Activated T-cell treated with anti-CD3 and anti-CD28 coated beads, Interleukin-2, amount 50 U/mL, for 72 hours (primary cell): ENCODE measurements at places on chromosomes 3 and 15.
A peak's percentile ranks its signal among the peaks of the same experiment; 100 is the strongest.

- no peak for DNase-seq
Measured at GRCh38 chr15:72197041-72197459, 537 bp downstream of the GRAMD2A start.

- no peak for DNase-seq
Measured at GRCh38 chr15:79179108-79179561, 88.6 kb upstream of the RASGRF1 start.

GRCh38 chr15:80152896-80153876, at the start of gene FAH:
Gene FAH, plus strand, starts transcription at chr15:80152999. Its CDS starts 56 bp downstream, at chr15:80153055.
- peak; percentile 61 for DNase-seq

- no peak for DNase-seq
Measured at GRCh38 chr3:136120373-136121348, 75.5 kb downstream of the MSL2 start.

DNA sequence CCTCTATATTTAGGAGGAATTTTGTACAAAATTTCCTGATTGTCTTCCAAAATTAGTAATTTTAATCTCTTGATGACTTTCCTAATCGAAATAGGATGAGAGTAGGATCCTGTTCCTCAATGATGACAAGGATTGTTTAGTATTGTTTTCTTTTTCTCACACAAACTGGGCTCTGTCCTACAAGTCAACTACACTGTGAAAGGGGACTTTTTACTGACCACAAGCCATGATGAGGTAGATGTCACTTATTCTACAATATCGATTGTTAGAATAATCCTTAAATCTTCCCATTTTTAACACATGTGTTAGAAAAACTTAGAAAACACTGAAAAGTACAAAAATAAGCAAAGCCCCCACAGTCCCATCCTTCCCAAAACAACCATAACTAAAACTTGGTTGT, 35.8 kb upstream of the TSC22D2 start:
- DNase-seq = no peak
